ENCODE measurements at places on chromosomes 3 and 15.
A peak's percentile ranks its signal among the peaks of the same experiment; 100 is the strongest.

GRCh38 chr3:125589547-125590122 is 5.7 kb downstream of the OSBPL11 start:
- no peak for DNase-seq

DNA sequence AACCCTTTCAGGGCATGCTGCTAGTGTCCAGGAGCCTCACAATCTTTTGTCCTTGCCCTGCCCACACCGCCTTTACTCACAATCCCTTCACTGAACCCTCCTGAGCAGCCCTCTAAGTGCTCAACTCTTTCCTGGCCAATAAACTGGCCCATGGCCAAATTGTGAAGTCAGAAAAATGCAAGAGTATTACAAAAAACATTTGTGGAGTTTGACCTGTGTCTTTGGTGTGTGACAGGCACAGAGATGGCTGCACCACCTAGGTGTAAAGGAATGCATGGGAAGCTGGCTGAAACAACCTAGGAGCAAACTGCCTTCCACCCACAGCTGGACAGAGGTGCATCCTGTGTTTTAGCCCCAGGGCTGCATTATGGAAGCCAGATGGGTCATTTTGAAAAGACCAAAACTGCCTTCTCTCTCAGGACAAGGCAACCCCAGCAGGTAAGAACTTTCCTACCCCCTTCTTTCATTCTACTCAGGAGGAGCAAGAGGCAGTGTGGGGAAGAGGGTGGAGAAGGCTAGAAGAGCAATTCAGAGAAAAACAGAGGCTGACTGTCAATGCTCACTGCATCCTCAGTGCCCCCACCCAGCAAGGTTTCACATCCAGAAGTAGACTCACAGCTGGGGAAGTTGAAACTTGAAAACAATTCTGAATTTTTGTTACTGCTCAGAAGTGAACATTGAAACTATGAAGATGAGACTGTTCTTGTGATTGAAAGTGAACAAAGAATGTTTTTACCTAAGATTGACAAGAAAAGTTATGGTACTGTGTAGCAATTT is 78.6 kb downstream of the TRIM42 start:
- no peak for DNase-seq

GRCh38 chr15:41560572-41560874 is 1.5 kb downstream of the TYRO3 start:
- DNase-seq = no peak

GRCh38 chr15:41336549-41336948 is 3.9 kb downstream of the NUSAP1 start:
- DNase-seq = no peak

DNA sequence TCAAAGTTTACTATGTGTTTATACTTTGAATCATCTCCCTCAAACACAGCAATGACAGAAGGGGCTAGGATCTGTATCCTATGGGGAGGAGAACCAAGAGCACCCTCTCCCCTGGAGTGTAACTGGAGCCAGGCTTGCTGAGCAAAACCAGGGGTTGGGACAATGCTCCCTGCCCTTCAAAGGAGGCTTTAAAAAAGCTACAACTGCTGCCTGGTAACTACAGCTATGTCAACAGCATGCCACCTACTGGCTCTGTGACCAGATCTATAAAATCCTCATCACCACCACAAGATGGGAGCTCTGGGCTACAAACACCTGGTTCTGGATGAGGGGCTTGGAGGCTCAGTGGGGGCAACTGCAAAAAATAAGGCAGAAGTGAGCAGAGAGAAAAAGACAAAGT is 61.9 kb downstream of the ANO10 start:
- no peak for DNase-seq

GRCh38 chr15:38454696-38455090 is 766 bp downstream of the FAM98B start:
- DNase-seq = no peak

DNA sequence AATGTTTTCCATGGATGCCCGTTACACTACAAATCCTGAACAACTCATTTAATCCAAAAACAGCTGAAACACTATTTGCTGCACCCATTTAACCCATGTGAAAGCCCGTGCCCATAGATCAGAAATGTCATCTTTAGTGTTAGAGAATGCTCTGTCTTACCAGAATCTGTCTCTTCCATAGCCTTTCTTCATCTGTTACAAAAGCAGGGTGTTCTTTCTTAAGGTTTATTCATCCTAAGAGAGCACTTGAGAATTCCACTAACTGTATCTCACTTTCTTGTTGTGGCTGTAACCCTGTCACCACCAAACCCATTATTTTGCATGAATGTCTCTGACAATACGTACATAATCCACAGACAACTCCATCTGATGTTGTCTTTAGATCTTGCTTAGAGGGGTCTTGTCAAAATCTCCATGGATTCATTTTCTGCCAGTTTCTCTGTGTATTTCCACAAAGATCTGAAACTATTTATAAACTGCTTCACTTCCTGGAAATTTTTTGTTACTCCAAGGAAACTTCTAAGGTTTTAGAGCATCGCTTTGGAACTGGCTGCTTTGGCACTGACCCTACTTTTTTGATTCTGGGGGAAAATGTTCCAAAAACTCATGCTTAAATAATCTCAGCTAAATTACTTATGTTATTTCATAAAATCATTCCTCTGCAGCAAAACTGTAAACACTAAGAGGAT is 167.8 kb upstream of the CCDC54 start:
- DNase-seq = no peak

DNA sequence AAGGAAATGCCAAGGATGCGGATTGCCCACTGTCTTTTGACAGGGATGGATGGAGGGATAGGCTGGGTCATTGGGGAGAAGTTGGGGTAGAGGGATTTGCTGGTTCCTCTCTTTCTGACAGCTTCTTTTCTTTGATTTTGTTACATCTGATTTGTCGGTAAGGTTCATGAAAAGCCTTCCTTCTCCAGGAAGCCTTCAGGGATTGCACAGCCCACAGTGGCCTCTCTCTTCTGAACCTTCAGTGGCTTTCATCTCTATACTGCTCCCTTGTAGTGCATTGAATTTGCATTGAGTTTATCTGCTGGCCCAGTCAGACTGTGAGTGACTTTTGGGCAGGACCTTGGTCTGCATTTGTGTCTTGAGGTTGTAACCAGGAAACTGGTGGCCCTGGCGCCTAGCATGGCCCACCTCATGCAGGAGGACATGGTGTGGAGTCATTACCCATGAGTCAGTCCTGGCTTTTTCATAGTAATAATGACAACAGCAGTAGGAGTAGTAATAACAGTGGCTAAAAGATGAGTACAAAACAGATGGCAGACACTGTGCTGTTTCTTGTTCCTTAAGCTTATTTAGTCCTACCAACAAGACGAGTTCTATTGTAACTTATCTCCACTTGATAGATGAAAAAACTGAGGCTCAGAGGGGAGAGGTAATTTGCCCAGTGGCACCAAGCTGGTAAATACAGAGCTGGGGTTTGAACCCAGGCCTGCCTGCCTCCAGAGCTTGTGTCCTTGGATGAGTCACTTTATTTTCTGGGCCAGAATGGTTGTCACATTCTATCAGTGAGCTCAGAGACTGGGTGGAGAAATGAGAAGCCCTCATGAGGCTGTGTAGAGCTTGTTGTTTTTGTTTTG is 28.4 kb downstream of the SMAD6 start:
- no peak for DNase-seq

DNA sequence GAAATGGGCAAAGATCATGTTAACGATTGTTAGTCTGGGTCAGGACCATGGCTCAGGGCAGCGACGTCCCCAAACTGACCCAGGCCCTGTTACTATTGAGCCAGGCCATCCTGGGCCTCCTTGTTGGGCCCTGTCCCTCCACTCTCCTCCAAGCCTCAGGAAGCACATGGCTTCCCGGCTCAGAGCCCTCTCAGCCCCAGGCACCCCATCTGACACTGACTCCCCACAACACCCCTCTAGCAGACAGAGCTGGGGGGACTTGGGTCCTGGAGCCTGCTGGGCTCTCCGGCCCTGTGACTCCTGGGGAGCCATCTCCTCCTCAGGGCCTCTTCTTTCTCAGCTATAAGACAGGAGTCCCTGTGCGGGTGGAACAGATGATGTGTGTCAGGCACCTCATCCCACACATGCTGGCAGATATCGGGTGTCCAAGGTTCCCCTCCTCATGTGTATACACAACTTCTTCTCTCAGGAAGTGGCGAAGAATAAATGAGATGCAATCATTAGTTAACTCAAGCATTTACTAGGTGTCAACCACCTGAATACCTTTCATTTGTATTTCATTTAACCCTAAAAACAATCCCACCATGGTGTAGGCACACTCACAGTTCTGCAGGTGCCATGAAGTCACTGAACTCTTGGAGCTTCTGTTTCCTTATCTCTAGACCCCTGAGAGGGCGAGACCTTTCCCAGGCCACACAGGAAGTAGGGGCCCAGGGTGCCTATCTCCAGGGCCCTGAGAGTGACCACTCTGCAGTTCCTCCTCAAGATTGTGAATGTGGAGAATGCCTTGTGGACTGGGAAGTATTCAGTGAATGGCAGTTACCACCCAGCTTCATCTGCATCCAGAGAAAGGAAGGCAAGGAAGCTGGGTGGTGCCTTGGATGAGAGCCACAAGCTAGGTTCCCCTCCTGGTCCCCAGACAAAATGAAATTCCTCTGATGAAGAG is 282.5 kb upstream of the TLE3 start:
- DNase-seq = peak; percentile 45

DNA sequence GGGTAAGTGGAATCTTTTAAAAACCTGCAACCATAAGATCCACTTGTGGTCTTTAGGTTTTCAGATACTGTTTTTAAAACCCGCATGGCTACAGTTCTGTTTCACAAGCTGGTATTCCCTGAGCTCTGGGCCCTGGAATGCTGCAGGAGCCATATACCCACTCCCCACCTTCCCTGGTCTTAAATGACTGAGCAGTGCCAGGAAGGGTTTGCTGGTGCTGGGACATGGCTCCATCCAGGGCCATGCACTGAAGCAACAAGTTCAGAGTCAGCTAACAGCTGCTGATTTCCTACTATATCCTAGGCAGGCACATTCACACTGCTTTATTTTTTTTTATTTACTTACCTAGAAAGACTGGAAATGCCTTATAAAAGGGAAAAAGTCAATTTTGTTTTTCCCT is 77.3 kb downstream of the HCN4 start:
- no peak for DNase-seq

GRCh38 chr3:164418414-164418813 is 659.9 kb downstream of the SI start:
- no peak for DNase-seq

DNA sequence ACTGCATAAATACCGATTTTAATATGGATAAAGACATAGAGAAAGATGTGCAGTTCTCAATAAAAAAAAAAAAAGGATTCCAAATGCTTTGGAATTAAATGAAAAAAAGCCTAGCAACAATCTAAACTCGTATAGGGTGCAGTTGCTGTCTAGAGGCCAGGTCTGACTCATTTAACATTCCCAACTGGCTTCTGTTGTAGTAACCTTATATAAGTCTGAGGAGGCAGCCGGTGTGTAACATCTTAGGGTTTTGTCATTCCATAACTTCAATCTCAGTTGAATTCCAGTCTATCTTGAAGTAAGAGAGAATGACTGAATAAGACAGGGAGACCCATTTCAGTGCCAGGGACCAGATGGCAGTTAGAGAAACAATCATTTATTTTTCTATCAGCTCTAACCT is 6.5 kb downstream of the PDCD10 start:
- DNase-seq = no peak

DNA sequence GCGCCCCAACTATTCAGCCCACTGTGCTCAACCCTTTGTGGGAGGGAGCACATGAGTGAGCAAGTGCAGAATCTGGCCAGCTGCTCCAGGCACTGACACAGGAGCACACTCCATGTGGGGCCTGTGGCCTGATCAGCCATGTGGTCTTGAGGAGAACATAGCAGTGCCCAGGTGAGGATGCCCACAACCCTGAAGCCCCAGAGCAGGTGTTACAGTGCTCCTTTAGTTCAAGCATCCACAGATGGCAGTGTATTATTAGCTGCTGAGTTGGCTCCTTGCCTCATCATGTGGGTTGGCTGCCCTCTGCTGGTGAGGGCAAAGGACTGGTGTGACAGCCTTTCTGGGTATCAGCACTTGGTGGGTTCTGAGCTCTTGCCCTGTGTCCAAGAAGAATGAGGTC is 1588.2 kb downstream of the SI start:
- DNase-seq = peak; percentile 87

DNA sequence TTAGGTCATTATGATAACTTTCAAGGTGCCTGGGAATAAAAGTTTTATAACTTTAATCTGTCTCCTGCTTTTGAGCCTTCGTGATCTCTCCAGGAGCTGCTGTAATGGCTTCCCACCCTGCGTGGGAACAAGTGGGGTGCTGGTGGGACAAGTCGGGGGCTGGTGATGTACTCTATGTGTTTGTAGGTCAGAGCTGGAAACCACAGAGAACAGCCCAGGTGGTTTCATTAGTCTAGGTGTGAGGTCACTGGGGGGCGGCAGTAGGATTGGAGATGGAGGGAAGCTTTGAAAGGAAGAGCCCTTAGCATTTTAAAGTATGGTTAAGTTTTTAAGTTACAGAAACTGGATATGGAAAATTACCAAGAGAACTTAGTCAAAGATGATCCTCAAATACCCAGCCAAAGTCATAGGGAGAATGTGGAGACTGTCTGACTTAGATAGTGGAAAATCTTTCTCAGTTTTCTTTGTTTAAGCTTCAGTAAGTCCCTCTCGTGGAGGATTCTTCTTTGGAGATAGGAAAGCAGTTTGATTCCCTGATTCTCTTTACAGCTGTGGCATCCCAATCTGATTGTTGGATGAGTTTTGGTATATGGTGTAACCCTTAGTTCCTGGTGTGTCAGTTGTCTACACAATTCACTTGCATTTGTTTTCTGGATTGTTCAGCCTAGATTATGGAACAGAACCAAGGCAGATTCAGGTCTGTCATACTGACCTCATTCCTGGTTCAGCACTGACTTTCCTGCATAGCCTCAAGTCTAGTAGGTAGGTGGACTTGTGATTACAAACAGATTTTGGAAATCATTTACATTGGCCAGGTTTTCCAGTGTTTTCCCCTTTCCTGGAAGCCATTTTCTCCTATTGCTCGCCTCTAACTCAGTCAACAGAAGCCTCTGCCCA is 115.6 kb downstream of the FNDC3B start:
- no peak for DNase-seq

DNA sequence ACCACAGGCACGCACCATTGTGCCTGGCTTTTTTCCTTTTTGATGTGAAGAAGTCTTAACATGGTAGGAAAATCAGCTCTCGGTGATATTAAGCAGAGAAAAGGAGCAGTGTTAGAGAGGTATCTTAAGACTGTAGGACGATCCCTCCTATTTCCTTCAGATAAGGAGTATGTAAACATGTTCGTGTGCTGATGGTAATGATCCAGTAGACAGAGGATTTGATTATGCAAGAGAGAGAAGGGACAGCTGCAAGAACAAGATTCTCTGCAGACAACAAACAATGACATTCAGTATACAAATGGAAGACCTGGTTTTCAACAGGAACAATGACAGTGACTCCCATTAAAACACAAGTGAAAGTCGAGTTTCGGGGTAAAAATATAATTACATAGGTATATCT is 95.1 kb upstream of the MELTF start:
- DNase-seq = no peak

DNA sequence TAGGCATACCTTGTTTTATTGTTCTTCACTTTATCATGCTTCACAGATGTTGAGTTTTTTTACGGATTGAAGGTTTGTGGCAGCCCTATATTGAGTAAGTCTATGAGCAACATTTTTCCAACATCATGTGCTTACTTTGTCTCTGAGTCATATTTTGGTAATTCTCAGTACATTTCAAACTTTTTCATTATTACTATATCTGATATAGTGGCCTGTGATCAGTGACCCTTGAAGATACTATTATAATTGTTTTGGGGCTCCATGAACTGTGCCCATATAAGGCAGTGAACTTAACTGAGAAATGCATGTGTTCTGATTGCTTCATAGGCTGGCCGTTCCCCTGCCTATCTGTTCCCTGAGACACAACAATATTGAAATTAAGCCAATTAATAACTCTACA is 42.8 kb upstream of the NSMCE3 start:
- DNase-seq = no peak

- peak; percentile 30 for DNase-seq
Measured at GRCh38 chr3:46416125-46416810, 9.2 kb downstream of the CCRL2 start.

All from islet precursor cell (in vitro differentiated cells).